Right renal pelvis (tissue), 4 donors: ENCODE measurements at places on chromosomes 2 and 18. TPM values are rescaled to one million over a fixed set of nuclear protein-coding genes. Genes with fewer than 3 reads are reported as not detected.

Gene TOGARAM2
- polyA plus RNA-seq: 1.3 TPM

Gene APLF
- polyA plus RNA-seq: 3.2 TPM

Gene OSR1
- 7.1 TPM for polyA plus RNA-seq

Gene ABCB11
- not detected for polyA plus RNA-seq

Gene THUMPD2
- polyA plus RNA-seq: 24.1 TPM

Gene HOXD13
- polyA plus RNA-seq: 0.41 TPM

Gene TUBA3E
- 0.04 TPM for polyA plus RNA-seq

Gene ABCG5
- polyA plus RNA-seq: 0.47 TPM

Gene CAVIN2
- 47.7 TPM for polyA plus RNA-seq

Gene IL36RN
- not detected for polyA plus RNA-seq

Gene SKA1
- 8.3 TPM for polyA plus RNA-seq

Gene CNTNAP5
- 0.04 TPM for polyA plus RNA-seq

Gene KRTCAP3
- 6.5 TPM for polyA plus RNA-seq

Gene DSG2
- 65.6 TPM for polyA plus RNA-seq

Gene MRPL53
- polyA plus RNA-seq: 48.5 TPM

Gene TCF7L1
- 58.1 TPM for polyA plus RNA-seq

Gene IL18R1
- polyA plus RNA-seq: 2.5 TPM

GRCh38 chr2:153967248-153967973, 95.7 kb downstream of the GALNT13 start:
- DNase-seq: no peak

DNA sequence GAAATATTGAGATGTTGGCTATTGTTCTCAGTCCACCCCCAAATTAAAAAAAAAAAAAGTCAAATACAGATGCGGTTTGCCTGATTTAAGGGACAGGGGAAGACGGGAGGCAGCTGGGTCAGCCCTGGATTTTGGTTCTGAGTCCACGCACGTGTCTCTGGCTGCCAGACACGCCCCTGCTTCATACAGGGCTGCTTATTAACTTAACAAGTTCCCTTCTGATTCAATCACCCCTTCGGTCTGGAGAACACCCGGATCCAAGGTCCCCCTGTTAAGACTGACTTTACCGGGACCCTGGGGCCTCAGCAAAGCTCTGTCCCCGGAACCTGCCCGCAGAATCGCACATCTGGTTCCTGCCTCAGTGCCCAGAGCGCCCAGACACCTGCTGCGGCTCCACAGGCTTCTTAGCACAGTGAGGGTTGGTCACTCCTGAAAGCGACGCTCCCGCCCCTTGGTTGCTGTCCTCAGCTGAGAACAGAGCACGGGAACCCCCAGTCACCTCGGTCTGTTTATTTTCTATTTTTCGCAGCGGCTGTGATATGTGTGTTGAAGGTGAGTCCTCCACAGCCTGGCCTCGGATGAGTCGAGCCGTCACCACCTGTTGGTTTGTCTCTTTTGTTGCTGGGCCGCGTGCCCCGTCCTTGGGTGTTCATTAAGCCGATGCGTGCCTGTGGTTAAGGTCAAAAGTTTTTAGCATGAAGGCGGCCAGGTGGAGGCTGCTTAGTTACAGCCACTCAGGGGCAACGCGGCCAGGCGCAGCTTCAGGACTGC, 57.2 kb downstream of the RTP5 start:
- DNase-seq: no peak

DNA sequence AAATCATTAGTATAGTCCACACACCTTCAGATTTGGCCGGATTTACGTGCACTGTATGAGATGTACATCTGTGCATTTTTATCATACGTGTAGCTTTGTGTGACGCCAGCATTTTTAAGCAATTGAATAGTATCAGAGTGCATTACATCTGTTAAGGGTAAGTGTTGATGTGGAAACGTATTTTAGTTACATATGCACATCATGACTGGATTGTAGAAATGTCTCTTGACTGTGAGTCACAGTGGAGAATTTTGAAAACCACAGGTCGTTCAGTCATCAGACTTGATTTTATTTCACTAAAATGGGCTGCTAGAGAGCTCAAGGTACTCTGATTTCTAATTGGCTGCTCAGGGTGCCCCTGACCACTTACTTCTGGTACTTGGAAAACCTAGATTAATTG, 5.4 kb upstream of the GPBAR1 start:
- no peak for DNase-seq

GRCh38 chr18:9691235-9691634, 16.9 kb upstream of the RAB31 start:
- no peak for DNase-seq

DNA sequence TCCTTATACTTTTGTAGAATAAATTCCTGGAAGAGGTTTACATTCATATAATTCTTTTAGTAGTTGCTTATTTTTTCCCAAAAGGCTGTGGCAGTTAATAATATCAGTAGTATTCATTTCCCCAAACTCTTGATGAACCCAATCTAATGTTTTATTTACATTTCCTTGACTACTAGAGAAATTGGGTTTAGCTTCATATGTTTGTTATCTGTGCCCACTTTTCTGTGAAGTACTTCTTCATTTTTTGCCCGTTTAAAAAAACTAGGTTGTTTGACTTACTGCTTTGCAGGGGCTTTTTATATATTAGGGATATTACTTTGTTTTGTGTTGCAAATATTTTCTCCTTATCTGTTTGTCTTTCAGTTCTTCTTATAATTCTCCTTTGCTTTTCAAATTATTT, 17.2 kb downstream of the RALB start:
- no peak for DNase-seq

DNA sequence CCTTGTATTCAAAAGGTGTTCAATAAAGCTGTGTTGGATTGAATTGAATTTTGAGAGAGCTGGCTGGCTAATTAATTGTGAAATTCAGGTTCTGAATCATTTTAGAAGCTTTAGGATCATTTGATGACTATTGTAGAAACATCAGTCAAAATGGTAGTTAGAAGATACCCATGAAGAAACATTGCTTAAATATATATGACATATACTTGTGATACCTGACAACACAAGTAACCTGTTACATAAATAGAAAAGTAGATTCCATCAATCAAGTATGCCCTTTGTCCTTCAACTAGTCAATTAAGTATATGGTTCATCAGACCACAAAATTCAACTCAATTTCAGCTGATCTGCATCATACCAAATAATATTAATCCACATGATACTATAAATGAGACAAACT, 185.6 kb downstream of the PID1 start:
- no peak for DNase-seq

DNA sequence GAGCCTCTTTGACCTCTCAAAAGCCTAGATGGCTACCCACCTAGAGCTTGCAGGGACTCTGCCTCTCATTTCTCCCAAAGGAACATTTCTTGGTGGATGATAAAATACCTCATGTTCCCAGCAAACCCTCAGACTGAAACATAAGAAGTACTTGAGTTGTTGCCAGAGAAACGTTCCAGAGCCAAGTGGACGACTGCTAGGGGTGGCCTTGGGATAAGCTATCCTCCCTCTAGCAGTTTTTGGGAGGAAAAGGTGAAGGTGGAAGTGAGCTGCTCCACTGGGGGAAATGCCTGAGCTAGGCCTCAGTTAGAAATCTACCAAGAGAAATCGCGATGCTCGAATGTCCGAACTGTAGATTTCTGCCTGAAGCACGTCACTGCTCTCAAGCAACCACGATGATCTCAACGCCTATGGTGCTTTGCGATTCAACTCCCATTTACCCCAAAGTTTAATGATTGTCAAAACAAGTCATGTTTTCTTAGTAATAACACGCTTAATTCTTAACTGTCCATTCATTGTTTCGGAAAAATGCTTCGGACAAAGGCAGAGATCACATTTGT, 91.5 kb downstream of the CCBE1 start:
- DNase-seq: peak; percentile 37

DNA sequence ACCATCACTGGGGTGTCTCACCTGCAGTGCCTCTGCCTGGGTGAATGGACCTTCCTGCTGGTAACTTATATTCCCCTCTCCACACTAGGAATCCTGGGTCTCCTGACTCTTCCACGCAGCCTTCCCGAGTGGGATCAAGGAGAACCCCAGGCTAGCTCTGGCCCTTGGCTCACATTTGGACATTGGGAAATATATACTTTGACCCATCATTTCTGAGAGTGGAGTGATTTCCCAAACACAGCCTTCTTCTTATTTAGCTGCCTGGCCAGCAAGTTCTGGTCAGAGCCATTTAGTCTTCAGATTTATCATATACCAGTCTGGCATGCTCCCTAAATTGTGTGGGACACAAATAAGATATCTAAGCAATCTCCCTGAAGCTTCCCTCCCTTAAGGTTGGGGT, 146.8 kb upstream of the PGAP1 start:
- DNase-seq: no peak

DNA sequence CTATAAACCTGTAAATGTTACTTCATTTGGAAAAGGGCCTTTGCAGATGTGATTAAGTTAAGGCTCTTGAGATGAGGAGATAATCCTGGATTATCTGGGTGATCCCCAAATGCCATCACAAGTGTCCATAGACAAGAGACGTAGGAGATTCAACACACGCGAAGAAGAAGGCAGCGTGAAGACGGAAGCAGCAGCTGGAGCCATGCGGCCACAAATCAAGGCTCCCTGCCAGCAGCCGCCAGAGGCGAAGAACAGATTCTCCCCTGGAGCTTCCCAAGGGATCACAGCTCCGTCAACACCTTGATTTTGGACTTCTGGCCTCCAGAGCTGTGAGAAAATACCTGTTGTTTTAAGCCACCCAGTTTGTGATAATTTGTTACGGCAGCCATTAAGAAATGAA, 11.0 kb upstream of the VAPA start:
- DNase-seq: no peak

DNA sequence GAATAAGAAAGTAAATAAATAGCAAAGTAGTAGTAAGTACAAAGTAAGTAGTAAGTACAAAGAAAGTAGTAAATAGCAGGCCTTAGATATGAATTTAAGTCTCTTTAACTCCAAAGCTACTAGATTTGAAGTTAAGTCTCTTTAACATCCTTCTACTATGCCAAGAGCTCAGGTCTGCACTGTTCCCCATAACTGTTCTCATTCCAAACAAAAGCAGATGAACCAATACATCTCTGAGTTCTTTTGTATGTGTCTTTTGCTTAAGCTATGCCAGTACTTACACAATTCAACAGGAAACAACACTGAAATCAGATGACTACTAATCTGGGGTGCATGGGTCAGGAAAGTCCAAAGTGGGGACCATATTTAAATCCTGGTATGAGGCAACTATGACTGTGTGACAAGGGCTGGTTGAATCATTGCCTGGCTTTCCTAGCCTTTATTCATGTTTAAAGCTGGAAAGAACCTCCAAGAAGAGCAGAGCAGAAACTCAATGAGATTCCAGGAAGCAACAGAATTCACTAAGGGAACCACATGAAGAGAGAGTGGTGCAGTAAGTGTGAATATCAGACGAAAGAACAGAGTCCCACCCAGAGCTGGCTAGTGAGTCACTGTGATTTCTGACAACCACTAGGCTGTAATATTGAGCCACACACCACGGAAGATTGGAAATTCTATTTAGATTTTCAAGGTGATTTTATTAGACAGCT, 51.0 kb upstream of the CYP26B1 start:
- no peak for DNase-seq

DNA sequence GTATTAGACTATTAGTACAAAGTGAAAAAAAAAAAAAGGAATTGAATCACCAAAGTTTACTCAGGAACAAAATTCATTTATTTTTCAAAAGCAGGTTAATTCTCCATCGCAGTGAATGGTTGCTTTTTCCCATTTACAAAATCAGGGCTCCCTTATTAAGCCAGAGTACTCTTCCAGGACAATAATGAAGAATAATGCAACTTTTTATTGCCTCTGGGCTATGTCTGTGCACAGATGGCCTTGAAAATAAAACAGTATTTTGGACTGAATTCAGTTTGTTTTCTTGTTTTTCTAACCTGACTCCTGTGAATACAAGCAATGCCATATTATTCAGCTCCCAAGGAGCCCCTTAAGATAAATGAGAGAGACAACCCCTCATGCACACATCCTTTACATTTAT, 246.8 kb downstream of the KCNS3 start:
- DNase-seq: no peak

GRCh38 chr18:6255116-6255705, 159.5 kb downstream of the L3MBTL4 start:
- no peak for DNase-seq

GRCh38 chr2:96326990-96327820, 2.1 kb downstream of the ITPRIPL1 start:
- DNase-seq: no peak

DNA sequence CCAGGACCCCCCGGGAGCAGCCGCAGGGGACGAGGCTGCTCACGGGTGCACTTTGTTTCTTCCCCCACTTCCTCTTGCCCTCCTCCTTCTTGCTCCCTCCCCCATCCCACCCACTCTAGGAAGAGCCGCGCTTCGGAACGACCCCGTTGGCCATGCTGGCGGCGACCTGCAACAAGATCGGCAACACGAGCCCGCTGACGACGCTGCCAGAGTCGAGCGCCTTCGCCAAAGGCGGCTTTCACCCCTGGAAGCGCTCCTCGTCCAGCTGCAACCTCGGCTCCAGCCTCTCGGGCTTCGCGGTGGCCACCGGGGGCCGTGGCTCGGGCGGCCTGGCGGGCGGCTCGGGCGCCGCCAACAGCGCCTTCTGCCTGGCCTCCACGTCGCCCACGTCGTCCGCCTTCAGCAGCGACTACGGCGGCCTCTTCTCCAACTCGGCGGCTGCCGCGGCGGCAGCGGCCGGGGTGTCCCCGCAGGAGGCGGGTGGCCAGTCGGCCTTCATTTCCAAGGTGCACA, 1.3 kb downstream of the SP9 start:
- DNase-seq: no peak

DNA sequence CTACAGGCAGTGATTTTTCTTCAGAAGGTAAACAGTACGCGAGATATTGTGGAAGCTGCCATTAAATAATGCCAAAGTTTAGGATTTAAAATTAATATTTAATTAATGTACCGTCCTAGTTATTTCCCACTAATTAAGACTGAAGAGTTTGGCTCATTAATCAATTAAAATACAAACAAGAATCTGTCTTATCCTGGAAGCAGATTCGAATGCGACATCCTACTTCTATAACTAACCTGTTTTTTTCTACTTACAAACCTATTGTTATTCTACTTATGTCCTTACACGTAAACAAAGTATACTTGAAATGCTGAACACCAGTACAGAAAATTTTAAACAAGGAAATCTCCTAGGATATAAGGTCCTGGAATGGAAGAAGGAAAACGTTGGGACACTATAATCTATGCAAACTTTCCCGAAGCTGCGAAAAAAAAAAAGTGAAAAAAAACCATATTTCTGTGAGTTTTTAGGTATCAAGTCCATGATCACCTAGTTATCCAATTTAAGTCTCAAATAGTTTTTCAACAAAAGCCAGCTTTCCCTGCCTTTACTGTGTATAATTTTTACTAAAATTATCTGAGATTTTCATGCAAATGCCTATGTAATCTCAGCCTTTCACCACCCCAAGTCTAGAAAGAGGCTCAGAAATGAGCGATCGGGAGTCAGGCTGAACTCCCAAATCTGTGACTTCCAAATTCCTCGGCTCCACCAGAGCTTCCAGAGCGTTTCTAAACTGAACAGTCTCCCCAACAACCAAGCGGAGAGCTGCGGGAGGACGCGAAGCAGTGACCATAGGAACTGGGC, 1.2 kb upstream of the C2orf15 start:
- no peak for DNase-seq
